CD4-positive, alpha-beta T cell treated with Interleukin-1 beta for 1 hour (primary cell): ENCODE measurements at places on chromosomes 11 and 22.

DNA sequence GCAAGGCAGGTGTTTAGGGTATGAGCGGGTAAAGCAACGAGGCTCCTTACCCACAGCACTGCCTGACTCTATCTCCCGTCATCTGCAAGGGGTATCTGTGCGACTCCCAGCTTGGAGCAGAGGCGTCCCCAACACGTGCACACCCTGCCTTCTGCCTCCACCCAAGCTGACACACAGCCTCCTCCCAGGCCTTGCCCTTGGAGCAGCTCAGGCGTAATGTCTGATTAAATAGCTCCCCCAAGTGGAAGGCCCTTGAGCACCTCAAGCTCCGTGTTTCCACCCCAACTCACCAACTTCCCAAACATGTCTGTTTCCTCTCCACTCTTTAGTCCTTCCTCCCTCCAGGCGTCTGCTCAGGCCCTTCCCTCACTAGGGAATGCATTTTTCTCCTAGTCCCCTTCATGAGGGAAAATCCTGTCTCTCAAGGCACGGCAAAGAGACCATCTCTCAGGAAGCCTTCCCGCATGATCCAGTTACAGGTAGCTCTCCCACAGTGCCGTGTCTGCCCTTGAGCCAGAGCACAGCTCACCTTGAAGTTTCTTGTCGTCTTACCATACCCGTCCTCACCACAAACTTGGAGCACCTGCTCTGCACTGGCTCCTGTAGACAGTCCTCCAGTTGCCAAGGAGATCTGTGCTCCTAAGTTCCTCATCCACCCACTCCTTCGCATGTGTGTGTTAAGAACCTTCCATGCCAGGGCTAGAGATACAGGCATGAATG is 15.8 kb downstream of the CYB5R2 start:
- DNase-seq = peak; percentile 35

- DNase-seq = no peak
These were observed 39.9 kb upstream of the BLID start for GRCh38 chr11:122155765-122156527.

DNA sequence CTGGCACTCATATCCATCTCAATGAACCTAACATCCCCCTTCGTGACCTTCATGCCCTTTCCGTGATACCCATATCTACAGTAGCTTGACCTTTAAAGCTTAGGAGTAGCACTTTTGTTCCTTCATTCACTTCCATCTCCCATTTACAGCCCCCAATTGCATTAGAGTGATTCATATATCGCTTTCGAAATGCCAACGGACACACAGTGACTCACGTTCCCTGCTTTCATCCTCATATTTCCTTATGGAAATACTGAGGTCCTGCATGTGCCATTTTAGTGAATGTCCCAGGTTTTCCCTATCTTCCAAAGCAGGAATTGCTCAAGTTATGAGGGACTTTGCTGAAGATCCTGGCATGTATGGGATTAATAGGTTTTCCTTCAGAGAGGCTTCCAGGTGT is 44.3 kb upstream of the CEP126 start:
- DNase-seq = no peak

- no peak for DNase-seq
These were observed 40.6 kb downstream of the SCUBE1 start for GRCh38 chr22:43302531-43303041.

DNA sequence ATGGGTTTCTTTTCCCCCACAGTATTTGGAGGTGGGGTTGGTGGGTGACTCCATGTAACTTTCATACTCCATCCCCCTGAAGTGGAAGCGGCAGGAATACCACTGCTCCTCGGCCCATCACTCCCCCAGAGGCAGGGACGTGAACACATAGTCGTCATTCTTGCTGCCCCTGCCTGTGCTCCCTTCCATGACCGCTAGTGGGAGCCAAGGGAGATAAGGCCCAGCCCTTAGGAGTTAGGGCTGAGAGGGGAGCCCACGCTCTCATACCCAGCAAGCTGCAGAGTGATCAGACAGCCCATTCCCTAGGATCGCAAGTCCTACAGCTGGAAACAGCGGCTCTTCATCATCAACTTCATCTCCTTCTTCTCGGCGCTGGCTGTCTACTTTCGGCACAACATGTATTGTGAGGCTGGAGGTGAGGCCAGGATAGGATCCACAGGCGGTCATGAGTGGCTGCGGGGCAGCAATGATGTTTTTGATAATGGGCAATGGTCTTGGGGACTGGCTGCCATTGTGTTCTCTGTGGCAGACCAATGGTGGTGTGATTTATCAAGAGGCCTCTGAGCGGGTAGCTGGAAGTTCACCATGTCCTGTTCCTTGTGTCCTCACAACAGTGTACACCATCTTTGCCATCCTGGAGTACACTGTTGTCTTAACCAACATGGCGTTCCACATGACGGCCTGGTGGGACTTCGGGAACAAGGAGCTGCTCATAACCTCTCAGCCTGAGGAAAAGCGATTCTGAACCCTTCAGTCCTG is 15.9 kb downstream of the RHOG start:
- peak; percentile 84 for DNase-seq

DNA sequence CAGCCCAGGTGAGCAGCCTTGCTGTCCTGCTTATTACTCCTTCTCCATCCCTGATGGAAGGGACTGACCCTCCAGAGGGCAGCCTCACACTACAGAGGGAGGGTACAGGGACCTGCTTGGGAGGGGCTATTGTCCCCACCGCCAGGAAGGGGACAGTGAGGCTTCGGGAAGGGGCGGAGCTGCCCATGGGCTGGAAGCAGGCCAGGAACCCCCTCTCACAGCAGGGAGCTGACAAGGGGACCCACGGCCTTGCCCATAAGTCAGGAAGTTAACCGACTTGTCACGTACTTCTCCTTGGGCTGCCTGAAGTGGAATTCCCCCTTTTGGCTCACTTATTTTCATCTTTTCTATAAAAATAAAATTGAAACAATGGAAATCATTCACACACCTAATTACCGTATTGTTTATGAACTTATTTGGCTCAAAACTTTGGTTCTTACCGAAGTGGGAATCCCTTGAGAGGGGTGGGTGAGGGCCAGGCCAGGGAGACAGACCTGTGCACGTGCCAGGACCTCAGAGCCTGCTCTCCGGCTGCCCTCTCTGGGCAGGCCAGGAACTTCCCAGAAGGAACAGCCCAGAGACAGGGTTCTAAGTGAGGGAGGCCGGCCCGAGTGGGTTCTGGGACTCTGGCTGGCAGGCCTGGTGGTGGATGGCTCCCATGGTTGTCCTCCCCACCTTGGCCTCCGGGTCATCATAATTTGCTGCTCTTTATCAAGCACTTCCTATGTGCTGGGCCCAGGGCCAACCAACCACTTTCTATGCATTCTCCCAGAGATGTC is 5.8 kb downstream of the MGAT3 start:
- no peak for DNase-seq

DNA sequence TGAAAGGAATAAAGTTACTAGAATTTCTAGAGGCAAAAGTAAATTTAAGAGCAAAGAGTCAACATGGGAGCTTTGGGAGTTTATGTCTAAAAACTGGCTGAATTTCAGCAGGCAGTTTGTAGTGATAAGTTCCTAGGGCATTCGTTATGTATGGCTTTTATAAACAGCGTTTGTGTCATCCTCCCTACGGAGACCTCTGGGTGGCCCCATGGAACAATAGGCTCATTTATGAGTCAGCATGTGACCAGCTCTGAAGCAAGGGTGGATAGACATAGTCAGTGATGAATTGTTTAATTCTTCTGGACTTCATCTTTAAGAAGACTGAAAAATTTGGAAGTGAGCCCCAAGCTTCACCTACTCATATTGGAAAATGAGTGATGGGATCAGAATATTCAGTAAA is 37.1 kb downstream of the SVIP start:
- no peak for DNase-seq

DNA sequence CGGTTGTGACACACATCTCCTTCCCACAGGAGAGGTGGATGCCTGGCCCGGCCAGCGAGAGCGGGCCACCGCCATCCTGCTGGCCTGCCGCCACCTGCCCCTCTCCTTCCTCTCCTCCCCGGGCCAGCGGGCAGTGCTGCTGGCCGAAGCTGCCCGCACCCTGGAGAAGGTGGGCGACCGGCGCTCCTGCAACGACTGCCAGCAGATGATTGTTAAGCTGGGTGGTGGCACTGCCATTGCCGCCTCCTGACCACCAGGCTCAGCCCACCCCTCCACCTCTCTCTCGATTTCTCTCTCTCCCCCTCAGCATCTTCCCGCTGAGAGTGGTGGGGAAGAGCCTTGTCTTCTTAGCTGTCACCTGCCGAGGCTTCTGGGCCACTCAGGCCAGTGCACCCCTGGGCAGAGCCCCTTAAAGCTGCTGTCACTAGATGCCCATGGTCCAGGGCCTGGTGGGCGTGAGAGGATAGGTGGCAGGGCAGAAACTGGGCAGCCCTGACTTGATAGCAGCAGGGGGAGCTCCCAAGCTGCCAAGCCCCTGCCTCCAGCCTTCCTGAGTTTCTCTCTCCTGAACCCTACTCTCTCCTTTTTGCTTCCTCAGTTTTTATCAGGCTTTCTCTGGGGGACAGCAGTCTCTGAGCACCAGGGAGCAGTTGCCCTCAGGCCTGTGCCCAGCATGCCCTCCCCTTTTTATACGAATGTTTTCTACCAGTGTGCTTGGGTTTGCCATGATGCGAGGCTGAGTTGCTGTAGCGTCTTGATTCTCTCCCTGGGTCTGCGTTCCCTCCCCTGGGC is 9.3 kb downstream of the SHISA8 start:
- no peak for DNase-seq

GRCh38 chr11:47078751-47079521 is 97.7 kb downstream of the ARFGAP2 start:
- DNase-seq = no peak

DNA sequence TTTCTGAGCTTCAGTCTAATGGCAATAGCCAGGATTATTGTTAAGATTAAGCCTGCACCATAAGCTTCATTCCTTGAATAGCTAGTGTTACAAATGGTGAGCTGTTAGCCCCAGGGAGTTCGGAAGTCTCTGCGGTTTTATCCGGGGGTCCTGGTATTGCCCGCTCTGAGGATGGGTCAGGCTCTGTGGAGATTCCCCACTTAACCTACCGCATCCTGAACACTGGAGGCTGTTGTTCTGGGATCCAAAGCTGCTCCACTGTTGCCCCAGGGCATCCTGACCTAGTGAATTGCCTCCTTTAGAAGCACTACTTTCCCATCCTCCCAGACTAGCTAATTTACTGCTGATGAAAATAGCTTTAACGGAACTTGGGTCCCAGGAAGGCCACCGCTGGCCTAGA is 14.5 kb upstream of the PEX26 start:
- DNase-seq = no peak

DNA sequence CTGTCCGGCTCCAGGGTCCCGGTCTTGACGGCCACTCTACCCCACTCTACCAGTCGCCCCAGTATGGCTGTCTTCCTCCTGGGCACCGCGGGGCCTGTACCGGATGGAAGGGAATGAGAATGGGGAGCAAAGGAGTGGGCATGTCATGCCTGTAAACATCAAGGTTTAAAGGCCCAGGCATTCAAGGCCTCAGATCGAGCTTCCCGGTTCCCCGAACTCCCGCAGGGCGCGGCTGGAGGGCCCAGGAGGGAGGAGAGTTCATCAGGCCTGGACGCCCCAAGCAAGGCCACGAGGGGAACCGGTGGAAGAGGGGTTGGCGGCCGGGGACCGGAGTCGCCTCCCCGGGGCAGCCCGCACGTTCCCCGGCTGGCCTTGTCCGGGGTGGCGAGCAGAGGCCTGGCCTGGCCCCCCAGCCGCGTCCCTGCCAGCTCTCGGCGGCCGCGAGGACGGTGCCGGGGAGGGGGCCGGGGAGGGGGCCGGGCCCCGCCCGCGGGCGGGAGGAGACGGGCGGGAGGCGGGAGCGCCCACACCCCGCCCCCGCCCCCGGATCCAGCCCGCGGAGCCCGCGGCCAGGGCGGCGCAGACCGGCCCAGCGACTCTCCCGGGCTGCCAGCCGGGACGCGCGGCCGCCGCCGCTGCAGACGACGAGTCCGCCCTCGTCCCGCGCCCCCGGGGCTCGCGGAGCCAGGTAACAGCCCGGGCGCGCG is at the start of gene CDC42EP1:
CDC42EP1 (plus strand) TSS at position 580 of the 707 bp plus-strand sequence. CDS start 5,870 bp downstream, outside the sequence.
- no peak for DNase-seq

DNA sequence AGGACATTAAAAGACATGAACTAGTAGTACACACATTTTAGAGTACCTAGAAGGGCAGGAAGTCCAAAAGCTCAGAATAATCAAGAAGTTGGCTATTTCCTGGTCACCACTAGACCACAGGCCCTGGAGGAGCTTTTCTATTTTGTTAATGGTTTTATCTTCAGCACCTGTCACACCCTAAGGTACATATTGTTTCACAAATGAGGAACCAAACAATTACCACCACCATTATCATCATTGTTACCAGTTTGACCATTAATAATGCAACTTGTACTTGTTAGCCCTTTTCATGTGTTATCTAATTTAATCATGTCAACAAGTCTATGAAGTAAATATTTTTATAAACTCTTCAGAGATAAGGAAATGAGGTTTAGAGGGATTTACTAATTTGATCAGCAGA is 4.9 kb downstream of the MRPL48 start:
- DNase-seq = no peak

DNA sequence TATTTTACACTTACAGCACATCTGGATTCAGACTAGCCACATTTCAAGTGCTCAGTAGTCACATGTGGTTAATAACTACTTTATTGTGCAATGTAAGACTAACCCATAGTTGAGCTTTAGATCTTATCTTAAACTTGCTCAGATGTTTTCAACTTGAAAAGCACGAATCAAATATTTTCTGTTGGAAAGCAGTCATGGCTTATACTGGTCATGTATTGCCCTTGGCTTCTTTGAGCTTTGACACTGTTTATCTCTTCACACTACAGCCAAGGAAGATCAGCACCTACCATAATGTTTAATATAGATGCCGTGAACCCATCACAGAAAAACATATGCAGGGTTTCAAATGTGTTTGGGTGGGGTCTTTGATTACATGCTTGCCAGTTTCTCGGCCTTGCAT is 4.4 kb downstream of the RBX1 start:
- DNase-seq = no peak

DNA sequence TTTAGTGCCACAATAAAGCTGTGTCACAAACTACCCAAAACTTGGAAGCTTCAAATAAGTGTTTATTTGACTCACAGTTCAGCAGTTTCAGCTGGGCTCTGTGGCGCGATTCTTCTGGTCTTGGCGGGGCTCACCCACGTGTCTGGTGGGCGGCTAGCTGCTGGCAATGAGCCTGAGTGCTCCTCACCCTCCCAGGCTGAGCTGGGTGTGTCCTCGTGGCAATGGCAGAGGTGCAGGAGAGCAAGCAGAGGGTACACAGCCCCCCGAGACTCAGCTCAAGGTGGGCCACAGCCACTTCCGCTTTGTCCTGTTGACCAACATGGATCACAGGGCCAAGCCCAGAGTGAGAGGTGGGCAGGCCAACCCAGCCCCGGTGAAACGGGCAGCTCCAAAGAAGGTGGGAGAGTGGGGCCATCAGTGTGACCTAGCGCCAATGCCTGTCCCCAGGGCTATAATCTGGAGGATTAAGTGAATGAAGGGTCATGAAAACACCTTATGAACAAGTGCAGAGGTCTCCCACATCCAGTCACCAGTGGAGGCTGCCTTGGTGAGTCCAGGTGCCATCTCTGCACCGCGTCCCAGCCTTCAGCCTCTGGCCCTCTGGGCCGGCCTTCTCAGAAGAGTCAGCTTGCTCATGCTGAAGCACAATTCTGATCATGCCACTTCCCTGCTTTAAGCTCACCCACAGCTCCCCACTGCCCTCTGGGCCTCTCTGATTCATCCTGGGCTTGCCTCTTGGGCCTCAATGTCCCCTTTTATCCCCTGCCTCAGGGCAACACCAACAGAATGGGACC is 74.6 kb upstream of the RTL6 start:
- DNase-seq = no peak
